ENCODE measurements at places on chromosomes 5 and 9.

DNA sequence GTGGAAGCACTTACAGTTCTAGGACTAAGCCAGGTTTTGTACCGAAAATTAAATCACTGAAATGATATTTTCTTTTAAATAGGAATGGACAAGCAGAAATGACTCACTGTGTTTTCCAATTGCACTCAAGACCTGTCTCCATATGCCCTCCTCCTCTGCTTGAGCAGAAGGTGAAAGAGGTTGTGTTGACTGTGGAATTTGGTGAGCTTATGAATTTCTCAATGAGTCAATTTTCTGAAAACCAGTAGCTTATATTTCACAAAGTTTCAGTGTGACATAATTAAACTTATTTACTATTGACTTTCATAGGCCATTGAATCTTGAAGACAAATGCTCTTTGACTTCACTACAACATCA, 249.9 kb downstream of the NPR3 start:
- no peak for DNase-seq

GRCh38 chr5:111972548-111972947, 215.6 kb upstream of the NREP start:
- DNase-seq, result no peak

GRCh38 chr5:79301046-79301712, 65.2 kb downstream of the JMY start:
- no peak for DNase-seq

GRCh38 chr5:151739939-151740335, 18.5 kb downstream of the ATOX1 start:
- no peak for DNase-seq

DNA sequence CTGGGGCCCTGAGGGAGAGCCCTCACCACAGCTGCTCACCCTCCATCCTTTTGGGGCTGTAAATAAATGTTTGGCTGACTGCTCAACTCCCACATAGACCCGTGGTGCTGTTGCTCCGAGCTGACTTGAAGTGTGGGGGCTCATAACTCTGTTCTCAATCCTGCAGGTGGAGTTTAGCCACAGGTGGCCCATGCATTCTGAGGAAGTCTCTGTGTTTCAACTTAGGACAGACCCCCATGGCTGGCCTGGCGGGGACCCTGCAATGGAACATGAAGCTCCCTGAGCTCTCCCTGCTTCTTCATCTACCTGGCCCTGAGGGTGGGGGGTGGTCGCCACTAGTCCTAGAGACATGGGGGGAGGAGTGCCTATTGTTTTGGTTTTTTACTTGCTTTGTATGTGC, 19.7 kb downstream of the NDUFS6 start:
- DNase-seq, result no peak

DNA sequence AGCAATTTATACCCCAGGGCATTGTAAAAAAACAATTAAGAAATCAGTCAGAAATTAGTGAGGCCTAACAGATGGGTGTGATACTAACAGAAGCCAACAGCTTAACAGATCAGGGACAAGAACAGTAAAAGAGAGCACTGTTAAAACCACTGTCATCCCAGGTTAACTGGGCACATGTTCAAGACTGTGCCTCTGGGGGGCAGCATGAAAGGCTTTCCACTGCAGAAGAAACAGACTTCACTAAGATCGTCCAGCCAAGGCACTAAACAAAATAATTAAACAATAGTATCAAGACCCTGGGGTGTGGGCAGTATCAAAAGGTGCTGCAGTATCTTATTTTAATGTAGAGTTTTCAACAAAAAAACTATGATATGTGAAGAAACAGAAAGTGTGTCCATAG, 43.5 kb downstream of the FBN2 start:
- no peak for DNase-seq

GRCh38 chr9:127812936-127813675, 10.4 kb downstream of the FPGS start:
- DNase-seq, result no peak

DNA sequence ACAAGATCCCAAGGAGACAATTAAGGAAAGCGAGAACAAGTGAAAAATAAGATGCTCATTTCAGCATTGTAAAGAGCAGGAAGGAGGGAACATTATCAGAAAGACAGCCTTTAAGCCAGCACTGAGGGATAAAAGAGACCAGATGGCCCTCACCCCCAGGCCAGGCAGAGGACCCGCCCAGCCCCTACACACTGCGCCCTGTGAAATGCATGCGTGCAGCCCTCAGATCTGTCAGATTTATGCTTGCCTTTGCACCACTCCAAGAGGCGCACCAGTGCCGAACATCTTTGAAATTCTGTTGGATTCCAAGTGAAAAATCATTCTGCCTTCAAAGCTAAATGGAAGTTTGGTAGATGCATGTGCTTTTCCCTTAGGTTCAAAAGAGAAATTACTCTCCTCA, 378.0 kb downstream of the MLLT3 start:
- DNase-seq, result no peak

DNA sequence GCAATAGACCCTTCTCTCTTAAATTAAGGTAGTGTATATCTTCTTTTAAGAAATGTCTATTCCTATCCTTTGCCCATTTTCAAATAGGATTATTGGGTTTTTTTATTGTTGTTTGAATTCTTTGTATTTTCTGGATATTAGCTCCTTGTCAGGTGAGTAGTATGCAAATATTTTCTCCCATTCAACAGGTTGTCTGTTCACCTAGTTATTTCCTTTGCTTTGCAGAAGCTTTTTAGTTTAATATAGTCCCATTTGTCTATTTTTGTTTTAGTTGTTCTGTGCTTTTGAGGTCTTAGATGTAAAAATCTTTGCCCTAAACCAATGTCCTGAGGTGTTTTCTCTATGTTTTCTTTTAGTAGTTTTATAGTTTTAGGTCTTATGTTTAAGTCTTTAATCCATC, 104.7 kb downstream of the CWC27 start:
- DNase-seq, result no peak

GRCh38 chr9:3628239-3628638, 102.4 kb upstream of the RFX3 start:
- no peak for DNase-seq

DNA sequence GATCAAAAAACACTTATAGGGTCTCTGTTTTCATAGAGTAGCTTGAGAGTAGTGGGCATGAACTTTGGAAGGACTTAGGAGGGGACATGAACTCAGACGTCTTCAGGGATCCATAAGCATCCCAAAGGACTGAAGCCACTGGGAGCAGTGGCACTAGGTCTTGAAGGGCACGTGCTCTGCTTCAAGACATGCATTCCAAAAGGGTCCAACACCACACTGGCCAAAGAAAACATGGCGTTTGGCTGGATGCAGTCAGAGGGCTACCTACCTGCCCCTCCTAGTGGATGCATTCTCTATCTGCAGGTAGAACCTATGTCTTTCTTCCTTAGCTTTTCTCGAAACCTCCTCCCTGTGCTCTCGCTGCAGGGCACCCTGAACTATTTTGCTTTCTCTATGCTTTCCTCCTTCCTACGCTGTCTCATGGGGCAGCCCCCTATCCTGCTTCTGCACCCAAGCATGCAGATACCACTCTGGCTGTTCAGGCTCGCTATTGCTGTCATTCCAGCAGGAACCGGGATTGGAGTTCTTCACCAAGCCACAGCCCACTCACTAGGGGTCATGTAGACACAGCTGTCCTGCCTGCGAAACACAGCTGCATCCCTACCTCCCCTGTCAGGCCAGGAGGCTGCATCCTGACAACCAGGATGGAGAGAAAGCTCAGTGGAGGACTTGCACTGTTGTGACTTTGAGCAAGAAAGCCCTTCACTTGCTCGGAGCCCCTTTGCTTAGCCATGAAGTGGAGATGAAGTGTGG, 11.9 kb downstream of the FAM240B start:
- DNase-seq, result no peak

DNA sequence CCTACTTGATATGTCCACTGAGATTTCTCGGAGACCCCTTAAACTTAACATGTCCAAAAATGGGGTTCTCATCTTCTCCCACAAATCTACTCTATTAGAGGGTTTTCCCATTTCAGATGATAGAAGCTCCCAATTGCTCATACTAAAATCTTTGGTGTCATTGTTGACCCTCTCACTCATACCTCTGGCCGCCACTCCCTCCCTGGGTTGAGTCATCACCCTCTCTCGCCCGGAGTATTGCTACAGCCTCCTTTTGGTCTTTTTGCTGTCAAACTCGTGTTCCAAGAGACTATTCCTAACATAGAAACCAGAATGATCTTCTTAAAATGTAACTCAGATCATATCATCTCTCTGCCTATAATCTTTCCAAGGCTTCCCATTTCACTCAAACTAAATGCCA, 91.0 kb upstream of the GNAQ start:
- no peak for DNase-seq

- peak; percentile 15 for DNase-seq
These were observed 594 bp downstream of the FAM120A start for GRCh38 chr9:93451849-93452709.

DNA sequence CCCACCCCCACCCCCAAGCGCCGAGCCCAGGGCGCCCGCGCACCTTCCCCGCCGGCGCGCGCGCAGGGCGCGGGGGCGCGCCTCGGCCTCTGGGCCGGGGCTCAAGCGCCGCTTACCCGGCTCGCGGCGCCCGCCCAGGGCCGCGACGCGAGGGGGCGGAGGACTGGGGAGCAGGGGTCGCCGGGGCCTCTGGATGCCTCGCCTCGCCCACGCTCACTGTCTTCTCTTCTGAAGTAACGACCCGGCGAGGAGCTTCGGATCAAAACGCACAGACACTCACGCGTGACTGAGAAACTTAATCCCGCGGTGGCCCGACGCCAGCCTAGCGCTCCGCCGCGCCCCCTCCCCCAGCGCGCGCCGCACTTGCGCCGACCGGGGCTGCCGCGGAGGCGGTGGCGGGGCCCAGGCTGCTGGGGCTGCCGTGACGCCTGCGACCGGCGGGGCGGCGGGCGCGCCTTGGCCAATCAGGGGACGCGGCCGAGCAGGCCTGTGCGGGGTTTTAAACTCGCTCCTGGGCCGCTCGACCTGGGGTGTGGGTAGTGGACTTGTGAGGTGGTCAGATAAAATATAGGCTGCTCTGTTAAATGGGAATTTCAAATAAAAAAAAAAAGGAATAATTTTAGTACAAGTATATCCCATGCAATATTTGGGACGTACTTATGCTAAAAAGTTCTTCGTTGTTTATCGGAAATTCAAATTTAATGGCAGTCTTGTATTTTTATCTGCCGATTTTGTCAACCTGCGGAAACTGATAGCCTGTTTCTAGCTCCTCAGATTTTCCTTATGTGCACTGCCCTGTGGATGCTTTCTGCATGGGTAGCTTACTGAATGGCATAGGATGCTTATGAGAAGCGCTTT, at the start of gene MPDZ:
Gene MPDZ, minus strand, starts transcription at position 409 of the 858 bp plus-strand sequence. CDS start 29,377 bp downstream, outside the sequence.
- DNase-seq, result no peak

DNA sequence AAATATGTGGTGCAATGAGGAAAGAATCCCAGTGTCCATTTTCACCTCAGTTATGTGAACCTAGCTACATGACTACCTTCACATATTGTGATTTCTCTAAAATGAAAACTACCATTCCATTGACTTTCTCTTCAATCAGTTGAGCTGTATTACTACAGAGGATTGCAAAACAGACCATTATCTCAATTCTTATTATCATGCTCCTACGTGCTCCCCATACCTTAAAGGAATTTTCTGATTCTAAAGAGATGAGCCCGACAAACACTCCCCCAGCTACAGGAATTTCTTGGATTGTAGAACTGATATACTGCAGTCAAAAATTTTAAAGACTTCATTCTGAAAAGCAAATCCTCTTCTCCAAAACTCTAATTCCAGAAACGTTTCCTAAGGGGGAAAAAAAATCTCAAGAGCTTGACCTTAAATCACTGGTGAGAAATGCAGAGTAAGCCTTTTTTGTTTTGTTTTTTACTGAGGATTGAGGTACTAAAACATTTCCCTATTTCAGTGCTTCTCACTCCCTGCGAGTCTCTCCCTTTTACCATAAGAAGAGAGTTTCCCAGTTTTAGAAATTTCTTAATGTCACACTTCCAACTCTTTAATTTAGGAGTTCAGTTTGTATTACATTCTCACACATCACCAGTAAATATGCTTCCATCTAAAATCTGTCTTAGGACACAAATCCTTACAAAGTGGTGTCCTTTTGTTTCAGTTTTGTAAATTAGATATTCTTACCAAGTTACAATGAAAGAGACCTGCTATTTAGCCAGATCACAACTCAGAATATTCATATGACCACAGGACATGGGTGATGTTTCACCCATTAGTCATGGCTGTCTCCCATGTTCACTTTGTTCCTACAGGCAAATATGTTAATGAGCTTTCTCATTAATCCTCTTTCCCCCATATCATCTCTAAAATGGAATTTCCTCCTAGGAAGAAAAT, 203.8 kb downstream of the TSSK1B start:
- no peak for DNase-seq

- DNase-seq, result no peak
These were observed 650.0 kb upstream of the SGCD start for GRCh38 chr5:155676967-155677366.

- no peak for DNase-seq
These were observed 530.0 kb downstream of the CCDC171 start for GRCh38 chr9:16082796-16083195.

DNA sequence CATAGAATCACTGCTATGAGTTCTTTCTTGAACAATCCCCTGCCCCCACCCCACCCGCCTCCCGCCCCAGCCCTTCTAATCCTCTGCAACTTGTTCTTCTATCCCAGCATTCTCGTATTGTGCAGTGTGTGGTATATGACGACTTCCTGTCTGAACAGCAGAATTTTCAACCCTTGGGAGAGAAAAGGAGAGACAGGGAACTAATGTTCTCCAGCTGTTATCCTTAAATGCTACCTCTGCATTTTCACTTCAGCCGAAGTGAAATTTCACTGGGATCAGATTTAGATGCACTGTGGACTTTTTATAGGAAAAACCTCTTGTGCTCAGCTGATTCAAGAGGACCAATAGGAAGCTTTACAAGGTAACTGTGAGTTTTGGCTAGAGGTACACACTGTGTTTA, 2.2 kb downstream of the FBXL7 start:
- no peak for DNase-seq

DNA sequence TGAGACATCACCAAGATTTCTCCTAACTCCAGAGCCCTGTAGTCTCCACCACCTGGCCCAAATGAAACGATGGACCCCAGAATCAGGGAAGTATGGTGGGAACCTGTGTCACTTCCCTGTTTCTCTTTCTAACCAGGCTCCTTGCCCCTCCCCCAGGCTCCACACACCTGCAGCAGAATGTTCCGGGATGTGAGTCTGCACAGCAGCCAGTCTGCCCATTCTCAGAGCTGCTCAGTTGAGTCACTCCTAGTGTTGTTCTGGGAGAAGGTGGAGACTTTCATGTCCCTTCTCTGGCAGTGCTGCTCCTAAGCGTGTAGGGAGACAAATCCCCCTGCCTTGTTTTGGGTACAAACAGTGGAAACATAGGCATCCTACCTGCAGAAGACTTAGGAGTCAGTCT, 76.0 kb upstream of the XPA start:
- no peak for DNase-seq

DNA sequence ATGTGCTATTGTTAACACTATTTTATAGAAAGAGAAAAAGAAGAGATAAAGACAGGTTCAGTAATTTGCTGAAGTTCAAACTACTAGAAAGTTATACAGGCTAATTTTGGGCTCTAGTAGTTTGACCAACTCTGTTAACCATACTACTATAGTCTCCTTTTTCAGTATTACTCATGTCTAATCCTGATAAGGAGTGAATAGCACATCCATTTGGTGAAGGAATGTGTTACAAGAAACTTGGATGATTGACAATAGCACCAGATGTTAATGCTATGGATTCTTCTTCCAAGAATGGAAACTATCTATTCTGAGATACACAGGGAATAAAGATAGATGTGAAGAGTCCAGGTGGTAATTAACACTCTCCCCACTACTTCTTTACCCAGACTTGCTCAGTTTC, 677.3 kb downstream of the PRELID2 start:
- no peak for DNase-seq

All from stimulated activated CD8-positive, alpha-beta memory T cell treated with anti-CD3 and anti-CD28 coated beads, Interleukin-4, amount 100 ng/mL, for 1 hour (primary cell).